Uterus (tissue), 4 donors: ENCODE measurements at places on chromosomes 12 and 14. TPM values are rescaled to one million over a fixed set of nuclear protein-coding genes. Genes with fewer than 3 reads are reported as not detected.

- no peak for DNase-seq
These were observed 17.4 kb downstream of the SDSL start for GRCh38 chr12:113439606-113440030.

DNA sequence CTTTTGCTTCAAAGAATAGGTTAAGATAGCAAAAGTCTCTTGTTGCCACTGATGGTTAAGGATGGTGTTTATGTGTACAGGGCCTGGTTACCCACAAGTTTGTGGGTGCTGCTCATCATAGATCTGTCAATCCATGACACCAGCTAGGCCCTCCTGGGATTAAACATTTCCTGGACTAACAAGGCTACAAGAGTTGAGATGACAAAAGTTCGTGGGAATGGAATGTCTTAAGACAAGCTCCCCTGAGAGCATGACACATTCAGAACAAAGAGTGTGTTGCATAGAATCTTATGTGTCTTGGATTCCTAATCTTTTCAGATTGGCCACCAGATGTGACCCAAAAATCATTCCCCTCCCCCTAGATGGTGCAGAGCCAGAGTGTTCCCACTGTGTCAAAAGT, 592.5 kb upstream of the USP15 start:
- DNase-seq = no peak

DNA sequence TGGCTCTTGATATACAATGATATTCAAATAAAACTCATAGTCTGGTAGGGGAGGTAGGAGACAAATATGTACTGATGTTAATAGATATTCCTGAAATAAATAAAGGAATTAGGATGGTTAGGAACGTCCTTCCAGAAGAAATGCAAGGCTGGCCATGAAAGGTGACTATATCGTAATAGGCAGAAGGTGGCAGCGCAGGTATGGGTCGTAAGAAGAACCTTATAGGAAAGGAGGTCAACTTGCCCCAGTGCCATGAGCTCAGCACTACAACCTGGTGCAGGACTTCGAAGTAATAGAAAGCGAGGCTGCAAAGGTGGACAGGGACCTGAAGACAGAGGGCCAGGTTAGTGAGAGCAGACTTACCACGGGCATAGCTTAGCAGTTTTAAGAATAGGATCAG, 55.3 kb upstream of the FGD4 start:
- no peak for DNase-seq

GRCh38 chr14:60164404-60164711, 840 bp downstream of the DHRS7 start:
- DNase-seq = no peak

GRCh38 chr12:42213954-42214426, 24.1 kb downstream of the YAF2 start:
- DNase-seq = peak; percentile 27

GRCh38 chr14:24996930-24997725, 52.8 kb downstream of the STXBP6 start:
- DNase-seq = no peak

DNA sequence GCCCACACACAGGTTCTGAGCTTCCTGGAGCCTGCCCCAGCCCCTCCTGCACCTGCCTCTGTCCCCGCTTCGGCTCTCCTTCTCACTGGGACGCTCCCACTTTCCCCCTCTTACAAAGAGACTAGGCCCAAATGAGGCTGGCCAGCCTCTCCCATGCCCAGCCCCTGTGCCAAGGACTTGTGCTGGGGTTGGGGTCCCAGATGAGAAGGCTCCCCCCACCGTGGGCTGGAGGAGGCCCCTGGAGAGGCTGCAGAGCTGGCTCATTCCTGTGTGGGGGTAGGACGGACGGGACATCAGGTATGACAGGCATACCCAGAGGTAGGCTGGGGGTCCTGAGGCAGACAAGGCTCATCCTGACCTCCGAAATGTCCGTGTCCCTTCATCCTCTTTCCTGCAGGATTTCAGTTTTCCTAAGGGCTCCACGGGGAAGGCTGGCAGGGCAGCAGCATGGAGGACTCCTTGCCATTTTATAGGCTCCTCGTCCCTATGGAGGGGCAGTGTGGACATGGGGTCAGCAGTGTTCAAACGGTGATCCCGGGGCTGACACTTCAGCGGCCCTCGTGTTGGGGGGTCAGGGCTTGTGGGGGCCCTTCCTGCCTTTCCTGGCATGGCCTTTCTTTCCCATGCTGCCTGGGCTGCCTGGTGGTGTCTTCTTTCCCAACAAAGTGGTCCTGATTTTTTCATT, 49.1 kb upstream of the MEG3 start:
- peak; percentile 6 for DNase-seq

DNA sequence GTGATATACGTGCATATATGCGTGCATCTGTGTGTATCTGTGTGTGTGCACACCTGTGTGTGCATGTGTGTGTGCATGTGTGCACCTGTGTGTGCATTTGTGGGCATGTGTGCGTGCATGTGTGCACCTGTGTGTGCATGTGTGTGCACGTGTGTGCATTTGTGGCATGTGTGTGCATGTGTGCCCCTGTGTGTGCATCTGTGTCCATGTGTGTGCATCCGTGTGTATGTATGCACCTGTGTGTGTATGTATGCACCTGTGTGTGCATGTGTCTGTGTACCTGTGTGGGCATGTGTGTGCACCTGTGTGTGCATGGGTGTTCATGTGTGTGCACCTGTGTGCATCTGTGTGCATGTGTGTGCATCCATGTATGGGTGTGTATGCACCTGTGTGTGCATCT, 167.8 kb upstream of the SFSWAP start:
- no peak for DNase-seq

GRCh38 chr12:54304187-54304810, 3.5 kb upstream of the NFE2 start:
- DNase-seq = peak; percentile 33

The USP5 gene
- total RNA-seq = 64.5 TPM

DNA sequence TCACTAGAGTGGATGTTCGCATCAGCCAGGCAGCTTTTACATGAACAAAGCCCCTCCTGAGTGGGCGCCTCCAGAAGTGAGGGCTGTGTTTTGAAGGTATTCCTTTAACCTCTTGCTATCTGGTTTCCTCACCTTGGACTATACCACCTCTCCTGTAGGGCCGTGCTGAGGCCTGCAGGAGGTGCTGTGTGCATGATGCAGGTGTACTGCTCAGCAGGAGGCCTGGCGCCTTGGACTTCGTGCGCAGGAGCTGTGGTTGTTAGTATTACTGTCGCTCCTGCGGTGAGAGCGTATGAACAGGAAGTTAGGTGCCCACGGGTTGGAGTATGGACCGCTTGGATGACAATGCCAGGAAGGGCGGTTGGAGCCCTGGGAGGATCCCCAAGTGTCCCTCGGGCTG, 130.7 kb downstream of the TSPAN9 start:
- no peak for DNase-seq

GRCh38 chr12:117521346-117521745, 159.9 kb upstream of the NOS1 start:
- DNase-seq = no peak

- peak; percentile 47 for DNase-seq
These were observed 105.0 kb upstream of the PRB2 start for GRCh38 chr12:11500188-11500860.

DNA sequence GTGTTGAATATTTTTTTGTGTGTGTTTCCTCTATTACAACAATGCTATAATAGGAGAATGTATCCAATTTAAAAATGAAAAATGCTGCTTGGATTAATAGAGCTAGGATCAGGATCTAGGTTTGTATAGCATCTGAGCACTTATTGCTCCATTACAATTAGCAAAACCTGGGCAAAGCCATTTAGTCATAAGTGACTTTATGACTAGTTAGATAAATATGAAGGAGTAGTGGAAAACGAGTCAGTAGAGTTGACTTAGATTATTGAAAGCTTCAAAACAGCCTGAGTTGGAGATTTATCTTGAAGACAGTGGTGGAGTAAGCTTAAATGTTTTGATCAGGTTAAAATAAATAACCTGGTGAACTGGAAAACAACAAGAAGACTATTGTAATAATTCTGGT, 2.8 kb downstream of the MED21 start:
- no peak for DNase-seq

GRCh38 chr14:60622210-60622916, 26.9 kb downstream of the SIX1 start:
- no peak for DNase-seq

- DNase-seq = no peak
These were observed 384.9 kb upstream of the FOXG1 start for GRCh38 chr14:28381656-28382055.

DNA sequence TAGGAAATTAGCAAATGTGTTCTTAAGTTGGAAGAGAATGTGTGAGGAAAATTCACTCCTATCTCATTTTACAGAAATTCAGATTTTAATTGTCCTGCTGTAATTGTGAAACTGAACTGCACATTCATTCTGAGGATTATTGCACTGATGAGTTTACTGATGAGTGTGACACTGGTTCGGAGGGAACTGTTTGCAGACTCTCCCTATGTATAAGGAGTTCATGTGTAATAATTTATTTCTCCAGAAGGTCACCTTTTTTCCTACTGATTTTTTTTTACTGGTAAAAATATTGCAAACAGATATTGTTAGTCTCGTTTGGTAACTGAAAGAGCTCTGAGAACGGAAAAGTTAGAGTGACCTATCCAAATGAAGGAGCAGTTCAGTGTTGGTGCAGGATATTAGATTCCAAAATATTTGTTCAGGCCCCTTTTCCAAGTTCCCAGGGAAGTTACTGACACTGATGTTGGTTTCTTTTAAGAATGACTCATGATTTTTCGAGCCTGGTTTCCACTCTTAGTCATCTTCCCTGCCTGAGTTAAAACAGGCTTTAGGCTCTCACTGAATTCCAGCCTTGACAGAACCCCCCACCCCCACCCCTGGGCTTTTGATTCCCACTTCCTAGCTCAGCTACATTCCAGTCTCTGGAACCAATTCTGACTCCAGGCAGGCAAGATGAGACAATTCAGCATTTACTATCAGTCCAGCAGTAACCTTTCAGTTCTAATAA, 18.4 kb downstream of the ANO6 start:
- peak; percentile 72 for DNase-seq

The BAZ1A gene
- 30.6 TPM for total RNA-seq

DNA sequence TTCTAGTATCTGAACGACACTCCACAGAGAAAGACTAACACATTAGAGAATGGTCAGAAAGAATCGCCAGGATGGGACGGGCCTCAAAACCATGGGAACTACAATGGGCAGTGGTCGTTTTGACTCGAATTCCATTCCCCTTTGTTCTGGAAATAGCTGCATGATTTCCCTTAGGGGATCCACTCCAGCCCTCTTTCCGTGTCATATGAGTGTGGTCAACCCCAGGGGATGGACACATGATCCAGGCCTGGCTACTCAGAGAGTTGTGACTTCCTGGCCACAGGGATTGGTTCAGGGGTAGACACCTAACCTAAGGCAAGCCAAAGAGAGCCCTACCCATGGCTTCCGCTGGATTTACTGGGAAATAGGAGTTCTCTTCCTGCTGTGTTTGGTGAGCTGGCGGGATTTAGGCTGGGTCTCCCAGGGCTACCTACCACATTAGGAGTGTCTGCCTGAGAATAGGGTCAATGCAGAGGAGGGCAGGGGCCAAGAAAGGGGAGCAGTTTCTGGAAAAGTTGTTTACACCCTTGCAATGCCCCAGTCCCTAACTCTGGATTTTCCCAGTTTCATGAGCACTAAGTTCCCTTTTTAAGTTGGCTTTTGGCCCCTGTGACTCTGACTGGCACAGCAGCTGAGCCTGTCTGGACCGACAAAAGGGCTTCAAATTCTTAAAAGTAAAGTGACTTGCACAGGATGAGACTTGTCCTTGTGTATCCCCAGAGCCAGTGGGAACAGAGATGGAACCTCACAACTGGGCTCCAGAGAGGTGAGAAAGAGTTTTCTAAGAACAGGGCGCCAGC, 28.1 kb upstream of the GPATCH2L start:
- no peak for DNase-seq

The SNX6 gene
- 77.6 TPM for total RNA-seq

DNA sequence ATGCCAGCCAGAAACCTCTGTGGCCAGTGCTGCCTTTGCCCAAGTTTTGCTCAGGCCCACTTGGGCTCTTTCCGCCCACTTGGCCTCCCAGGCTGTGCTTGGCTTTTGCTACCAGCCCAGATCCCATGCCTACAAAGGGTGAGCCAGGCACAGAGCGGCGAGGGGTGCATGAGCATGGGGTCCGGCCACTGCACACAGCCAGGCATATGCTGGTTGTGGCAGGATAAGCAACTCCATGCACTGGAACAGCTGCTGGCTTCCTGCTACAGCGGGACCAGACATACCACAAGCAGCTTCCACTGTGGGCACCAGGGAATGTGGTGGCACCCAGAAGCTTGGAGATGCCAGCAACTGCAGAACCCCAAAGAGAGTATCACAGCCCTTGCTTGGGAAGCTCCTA, 45.7 kb upstream of the PRPF39 start:
- no peak for DNase-seq

- DNase-seq = peak; percentile 46
These were observed 20.6 kb downstream of the MAPK1IP1L start for GRCh38 chr14:55071870-55072640.

- DNase-seq = no peak
These were observed 27.0 kb downstream of the PAPLN start for GRCh38 chr14:73264080-73264884.

- no peak for DNase-seq
These were observed 12.1 kb downstream of the ZFHX2 start for GRCh38 chr14:23539248-23540140.

GRCh38 chr12:14952299-14952921, 9.0 kb downstream of the ARHGDIB start:
- no peak for DNase-seq

DNA sequence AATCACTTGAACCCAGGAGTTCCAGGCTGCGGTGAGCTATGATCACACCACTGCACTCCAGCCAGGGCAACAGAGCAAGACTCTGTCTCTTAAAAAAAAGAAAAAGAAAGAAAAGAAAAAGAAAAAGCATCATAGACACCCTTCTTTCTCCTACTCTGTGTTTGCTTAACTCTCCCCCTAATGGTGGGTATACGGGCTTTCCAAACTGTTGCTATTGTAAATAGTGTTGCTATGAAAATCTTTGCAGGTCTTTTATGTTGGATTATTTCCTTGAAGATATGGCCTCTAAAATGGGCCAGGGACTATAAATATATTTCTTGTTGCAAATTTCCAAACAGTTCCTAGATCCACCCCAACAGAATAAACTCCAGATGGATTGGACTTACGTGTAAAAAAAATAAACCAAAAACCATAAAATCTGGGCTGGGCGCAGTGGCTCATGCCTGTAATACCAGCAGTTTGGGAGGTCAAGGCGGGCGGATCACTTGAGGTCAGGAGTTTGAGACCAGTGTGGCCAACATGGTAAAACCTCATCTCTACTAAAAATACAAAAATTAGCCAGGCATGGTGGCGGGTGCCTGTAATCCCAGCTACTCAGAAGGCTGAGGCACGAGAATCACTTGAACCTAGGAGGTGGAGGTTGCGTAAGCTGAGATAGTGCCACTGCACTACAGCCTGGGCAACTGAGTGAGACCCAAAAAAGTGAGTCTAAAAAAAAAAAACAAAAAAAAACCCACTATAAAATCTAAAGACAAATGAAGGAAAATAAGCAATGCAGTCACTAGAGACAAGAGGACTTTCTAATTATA, 25.9 kb downstream of the NFKBIA start:
- DNase-seq = no peak
